ENCODE measurements at places on chromosomes 5 and 9.

DNA sequence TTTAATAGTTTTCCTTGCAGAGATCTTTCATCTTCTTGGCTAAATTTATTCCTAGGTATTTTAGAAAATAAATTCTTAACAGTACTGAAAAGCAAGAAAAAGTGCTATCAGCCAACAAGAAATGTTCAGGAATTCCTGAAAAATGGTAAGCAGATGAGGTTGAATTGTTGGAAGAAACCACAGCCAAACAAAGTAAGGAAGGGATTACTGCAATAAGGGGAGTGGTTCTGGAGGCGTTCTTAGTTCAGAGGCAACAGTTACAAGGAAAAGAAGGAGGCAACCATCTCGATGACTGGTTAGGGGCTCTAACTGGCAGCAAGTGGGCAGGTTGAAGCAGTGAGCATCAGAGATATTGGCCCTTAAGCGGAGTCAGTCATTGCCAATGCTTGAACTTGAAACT lies 12.8 kb upstream of the OR13J1 start:
- no peak for DNase-seq

GRCh38 chr9:86660146-86660943 lies 287.0 kb downstream of the GAS1 start:
- no peak for DNase-seq

- no peak for DNase-seq
Observed at GRCh38 chr5:178116143-178116885, 3.0 kb downstream of the N4BP3 start.

DNA sequence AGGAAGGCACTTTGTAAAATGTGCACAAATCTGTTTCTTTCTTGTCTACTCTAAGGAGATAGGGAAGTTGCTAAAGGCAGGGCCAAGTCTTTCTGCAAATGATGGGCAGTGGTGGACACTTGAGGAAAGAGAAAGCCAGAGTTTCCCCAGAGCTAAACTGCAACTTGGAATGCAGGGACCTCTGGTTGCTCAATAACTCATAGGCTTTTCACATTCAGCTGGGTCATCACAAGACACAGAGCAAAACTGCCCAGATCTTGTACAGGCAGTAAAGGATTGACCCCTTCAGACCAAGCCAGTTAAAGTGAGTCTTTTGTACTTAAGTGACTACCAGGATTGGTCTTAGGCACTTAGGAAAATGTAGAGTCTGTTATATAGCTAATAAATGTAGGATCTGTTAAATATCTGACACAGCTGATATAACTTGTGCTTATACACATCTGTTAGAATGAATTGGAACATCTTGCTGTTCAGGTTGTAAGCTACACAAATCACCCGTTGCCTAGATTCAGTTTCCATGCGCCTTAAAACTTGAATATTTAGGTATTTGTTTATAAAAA lies 13.5 kb upstream of the AGXT2 start:
- no peak for DNase-seq

DNA sequence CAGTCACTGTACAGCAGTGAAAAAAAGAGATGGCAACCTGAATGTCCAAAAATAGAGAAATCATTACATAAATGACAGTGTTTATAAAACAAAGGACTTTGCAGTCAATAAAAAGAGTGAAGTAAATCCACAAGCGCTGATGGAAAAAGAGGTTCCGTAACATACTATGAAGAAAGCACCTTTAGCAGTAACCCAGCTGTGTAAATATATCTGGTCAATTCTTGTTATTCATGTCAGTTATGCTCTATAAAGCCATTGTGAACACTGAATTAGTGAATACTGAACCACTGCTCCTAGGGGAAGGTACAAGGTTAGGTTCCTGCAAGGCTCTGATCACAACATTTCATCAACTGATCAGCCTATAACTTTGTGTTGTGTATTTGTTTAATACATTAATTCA lies 39.5 kb downstream of the CCNJL start:
- no peak for DNase-seq

DNA sequence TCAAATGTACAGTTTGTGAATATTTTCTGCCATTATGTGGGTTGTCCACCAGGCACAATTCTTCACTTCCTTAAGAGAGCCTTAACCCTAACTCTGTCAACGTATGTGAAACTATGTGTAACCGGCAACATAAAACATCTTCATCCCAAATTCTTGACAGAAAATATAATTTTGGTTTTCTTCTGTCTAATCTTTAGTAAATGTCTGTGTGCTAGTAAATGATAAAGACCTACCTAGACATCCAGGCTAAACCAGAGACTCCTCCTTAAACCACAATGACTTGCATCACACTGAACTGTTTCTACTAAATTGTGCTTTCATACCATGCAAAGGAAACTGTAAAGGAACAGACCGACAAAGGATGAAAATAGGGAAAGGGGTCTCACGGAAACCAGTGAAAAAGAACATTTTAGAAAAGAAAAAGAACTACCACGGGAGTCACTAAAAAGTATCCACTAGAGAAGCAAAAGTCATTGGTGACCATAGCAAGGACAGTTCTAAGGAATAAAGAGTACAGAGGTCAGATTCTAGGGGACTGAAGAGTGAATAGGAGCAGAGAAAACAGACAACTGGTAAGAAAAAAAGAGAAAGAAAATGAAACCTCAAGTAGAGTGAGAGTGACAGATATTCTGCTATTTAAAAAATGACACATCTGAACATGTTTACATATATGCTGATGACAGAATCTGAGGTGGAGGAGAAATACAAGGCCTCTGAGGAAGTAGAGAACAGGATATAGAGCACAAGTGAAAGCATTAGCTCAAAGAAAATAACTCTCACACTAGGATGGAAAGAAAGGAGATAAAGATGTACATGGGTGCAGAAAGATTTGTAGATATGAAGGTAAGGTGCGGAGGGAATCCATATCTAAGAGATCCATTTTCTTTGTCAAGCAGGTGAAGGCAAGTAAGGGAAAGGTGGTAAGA lies 49.4 kb downstream of the FNIP1 start:
- no peak for DNase-seq

GRCh38 chr9:97299809-97300414 lies 7.5 kb upstream of the CCDC180 start:
- DNase-seq = no peak

GRCh38 chr9:35520364-35520710 lies 30.4 kb downstream of the RUSC2 start:
- DNase-seq = no peak

- DNase-seq = no peak
Observed at GRCh38 chr5:67732471-67732870, 483.1 kb upstream of the PIK3R1 start.

GRCh38 chr5:108548684-108549596 lies 167.0 kb upstream of the FBXL17 start:
- DNase-seq = no peak

- no peak for DNase-seq
Observed at GRCh38 chr9:109272745-109273144, 48.1 kb downstream of the EPB41L4B start.

Data from ureter (tissue), 1 donor.